ENCODE measurements at places on chromosomes 6 and 20. TPM values are rescaled to one million over a fixed set of nuclear protein-coding genes. Genes with fewer than 3 reads are reported as not detected.

Gene DXO
- total RNA-seq = 13.1 TPM

Gene DUSP15
- 0.65 TPM for total RNA-seq

Gene COL19A1
- total RNA-seq = not detected

Gene CCM2L
- total RNA-seq = 16.7 TPM

Gene CALHM6
- total RNA-seq = 0.33 TPM

Gene KHDC1L
- total RNA-seq = not detected

Gene PCSK2
- total RNA-seq = not detected

Gene SLC29A1
- 150 TPM for total RNA-seq

Gene EYS
- 3.2 TPM for total RNA-seq

Gene RIPPLY2
- total RNA-seq = not detected

Gene SH3BGRL2
- total RNA-seq = 33.1 TPM

Gene LRRC73
- 0.65 TPM for total RNA-seq

Gene CENPW
- 12.2 TPM for total RNA-seq

All from vein endothelial cell (primary cell).